Esophagus muscularis mucosa (tissue), 4 donors: ENCODE measurements at places on chromosomes 4 and X.

GRCh38 chr4:143482840-143483239, 30.7 kb upstream of the SMARCA5 start:
- H3K4me3 ChIP-seq, result no peak overlapping the region
- H3K27ac ChIP-seq, result no peak overlapping the region
- no peaks in the 10 kb centered on the region for H3K36me3 ChIP-seq
- H3K27me3 ChIP-seq, result no peaks in the 10 kb centered on the region

- no peak overlapping the region for H3K4me3 ChIP-seq
- H3K27me3 ChIP-seq, result no peaks in the 10 kb centered on the region
- no peaks in the 10 kb centered on the region for H3K4me1 ChIP-seq
- no peak for DNase-seq
- H3K36me3 ChIP-seq, result no peaks in the 10 kb centered on the region
- H3K27ac ChIP-seq, result no peak overlapping the region
Observed at GRCh38 chr4:162485486-162485885, 321.7 kb upstream of the FSTL5 start.

GRCh38 chrX:129984111-129984958, 1.9 kb downstream of the BCORL1 start:
- no peak overlapping the region for H3K4me3 ChIP-seq
- no peaks in the 10 kb centered on the region for H3K27me3 ChIP-seq
- H3K36me3 ChIP-seq, result no peaks in the 10 kb centered on the region
- no peak overlapping the region for H3K27ac ChIP-seq
- no peak for DNase-seq

DNA sequence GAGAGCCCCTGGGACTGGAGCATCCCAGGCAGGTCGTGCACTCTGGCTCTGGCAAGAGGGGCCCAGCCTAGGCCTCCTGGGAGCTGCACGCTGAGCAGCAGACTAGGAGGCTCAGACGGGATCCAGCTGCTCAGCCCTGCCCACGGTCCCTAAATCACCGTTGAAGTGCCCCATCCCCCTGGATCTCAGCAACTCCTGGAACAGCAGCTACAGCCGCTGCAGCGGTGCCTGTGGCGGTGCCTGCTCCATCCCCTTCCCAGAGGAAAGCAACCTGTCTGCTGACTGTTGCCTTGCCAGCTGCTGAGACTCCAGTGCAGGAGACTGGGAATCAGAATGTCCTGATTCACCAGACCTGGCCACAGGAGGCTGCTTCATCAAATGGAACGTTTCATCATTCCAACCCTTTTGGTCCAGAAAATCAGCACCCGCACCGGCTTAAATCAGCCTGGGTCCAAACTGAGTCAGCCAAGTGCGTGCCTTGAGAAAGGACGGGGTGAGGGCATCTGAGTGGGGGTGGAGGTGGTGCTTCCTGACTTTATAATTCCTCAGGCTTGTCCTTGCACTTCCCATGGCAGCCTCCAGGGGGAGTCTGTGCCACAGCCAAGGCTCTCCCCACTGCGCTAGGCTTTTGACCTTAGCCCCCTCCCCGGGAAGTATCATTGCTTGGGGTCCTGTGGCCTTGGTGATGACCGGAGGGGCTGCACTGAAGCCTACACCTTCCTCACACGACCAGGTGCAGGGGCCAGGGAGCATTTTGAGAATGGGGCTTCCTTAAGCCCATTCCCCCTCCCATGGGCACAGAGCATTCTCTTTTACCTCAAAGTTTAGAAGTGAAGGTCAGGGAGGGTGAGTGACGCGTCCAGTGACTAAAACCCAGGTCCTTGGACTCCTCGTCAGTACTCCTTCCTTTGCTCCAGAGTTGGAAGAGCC, 6.5 kb downstream of the ZNF185 start:
- H3K36me3 ChIP-seq, result no peaks in the 10 kb centered on the region
- DNase-seq, result no peak
- no peak overlapping the region for H3K27ac ChIP-seq
- no peaks in the 10 kb centered on the region for H3K27me3 ChIP-seq
- H3K4me1 ChIP-seq, result no peaks in the 10 kb centered on the region

- no peak overlapping the region for H3K4me3 ChIP-seq
- H3K27ac ChIP-seq, result no peak overlapping the region
- DNase-seq, result no peak
- no peaks in the 10 kb centered on the region for H3K27me3 ChIP-seq
- no peaks in the 10 kb centered on the region for H3K36me3 ChIP-seq
Observed at GRCh38 chr4:111992351-111993168, 152.7 kb upstream of the FAM241A start.

- no peaks in the 10 kb centered on the region for H3K4me1 ChIP-seq
- no peak overlapping the region for H3K27ac ChIP-seq
- H3K36me3 ChIP-seq, result peaks cover 47% of the 10 kb centered on the region
- peak; percentile 72 for DNase-seq
- H3K27me3 ChIP-seq, result no peaks in the 10 kb centered on the region
Observed at GRCh38 chr4:41683326-41683725, 65.2 kb downstream of the PHOX2B start.

DNA sequence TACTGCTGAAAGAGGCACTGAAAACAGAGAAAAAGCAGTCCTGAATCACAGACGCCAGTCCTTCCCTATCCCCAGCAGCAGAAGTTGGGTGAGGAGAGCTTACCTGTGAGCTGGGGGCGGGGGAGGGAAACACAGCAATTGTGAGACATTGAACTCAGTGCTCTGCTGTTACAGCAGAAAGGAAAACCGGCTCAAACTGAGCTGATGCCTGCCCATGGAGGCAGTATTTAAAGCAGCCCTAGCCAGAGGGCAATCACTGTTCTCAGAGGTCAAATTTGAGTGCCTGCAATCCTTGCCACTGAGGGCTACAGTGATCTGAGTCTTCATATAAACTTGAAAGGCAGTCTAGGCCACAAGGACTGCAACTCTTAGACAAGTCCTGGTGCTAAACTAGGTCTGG, 220.7 kb downstream of the GRXCR1 start:
- no peaks in the 10 kb centered on the region for H3K27me3 ChIP-seq
- H3K27ac ChIP-seq, result no peak overlapping the region
- H3K4me3 ChIP-seq, result no peak overlapping the region
- no peaks in the 10 kb centered on the region for H3K36me3 ChIP-seq

DNA sequence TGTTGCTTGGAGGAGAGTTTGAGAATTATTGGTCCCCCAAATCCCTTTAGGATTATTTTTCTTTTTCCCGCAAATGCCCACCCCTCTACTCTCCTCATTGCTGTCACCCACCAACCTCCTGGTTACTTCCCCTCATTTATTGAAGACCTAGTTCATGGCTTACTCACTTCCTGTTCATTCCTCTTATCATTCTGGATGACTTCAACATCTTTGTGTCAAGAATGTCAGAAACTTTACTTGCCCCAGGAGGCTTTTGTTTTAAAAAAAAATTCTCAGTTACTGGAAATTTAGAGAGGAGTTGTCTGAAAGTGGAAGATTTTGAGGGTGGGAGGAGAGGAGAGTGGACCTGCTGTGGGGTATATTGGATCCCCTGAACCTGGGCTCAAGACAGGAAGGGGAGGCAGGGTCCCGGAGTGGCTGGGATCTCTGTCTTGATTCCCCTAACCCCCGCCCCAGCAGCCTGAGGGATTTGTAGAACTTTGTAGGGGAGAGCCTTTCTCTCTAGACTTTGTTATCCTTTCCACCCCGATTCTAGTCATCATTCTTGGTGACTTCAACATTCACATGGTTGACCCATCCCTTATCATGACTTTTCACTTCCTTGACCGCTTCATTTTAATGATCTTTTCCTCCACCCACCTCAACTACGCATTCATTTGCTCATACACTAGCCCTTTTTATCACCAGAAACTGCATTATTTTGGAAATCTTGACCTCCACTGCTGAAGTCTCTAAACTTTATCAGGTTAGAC, 69.9 kb upstream of the ESX1 start:
- no peak overlapping the region for H3K4me3 ChIP-seq
- H3K36me3 ChIP-seq, result no peaks in the 10 kb centered on the region
- H3K27me3 ChIP-seq, result no peaks in the 10 kb centered on the region
- H3K4me1 ChIP-seq, result no peaks in the 10 kb centered on the region

GRCh38 chrX:39477762-39478120, 620.0 kb downstream of the BCOR start:
- no peaks in the 10 kb centered on the region for H3K36me3 ChIP-seq
- no peak overlapping the region for H3K4me3 ChIP-seq
- H3K4me1 ChIP-seq, result peaks cover 29% of the 10 kb centered on the region
- DNase-seq, result no peak
- H3K27ac ChIP-seq, result no peak overlapping the region

- H3K4me1 ChIP-seq, result peaks cover 41% of the 10 kb centered on the region
- H3K27ac ChIP-seq, result no peak overlapping the region
- H3K4me3 ChIP-seq, result no peak overlapping the region
- no peaks in the 10 kb centered on the region for H3K27me3 ChIP-seq
- no peak for DNase-seq
Observed at GRCh38 chrX:63747331-63747730, 37.7 kb downstream of the ARHGEF9 start.

DNA sequence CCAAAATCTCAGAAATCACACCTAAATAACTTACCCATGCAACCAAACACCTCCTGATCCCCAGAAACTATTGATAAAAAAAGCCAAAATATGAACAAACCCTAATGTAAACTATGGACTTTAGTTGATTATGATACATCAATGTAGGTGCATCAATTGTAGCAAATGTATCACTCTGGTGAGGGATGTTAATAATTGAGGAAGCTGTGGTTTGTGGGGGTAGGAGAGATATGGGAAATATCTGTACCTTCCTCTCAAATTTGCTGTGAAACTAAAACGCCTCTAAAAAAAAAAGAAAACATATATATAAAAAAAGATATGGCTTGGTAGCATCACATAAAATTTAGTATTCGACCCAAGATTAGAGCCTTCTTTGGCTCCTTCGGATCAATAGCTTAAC, 144.3 kb upstream of the CPEB2 start:
- no peaks in the 10 kb centered on the region for H3K36me3 ChIP-seq
- no peak for DNase-seq
- no peak overlapping the region for H3K4me3 ChIP-seq
- H3K27me3 ChIP-seq, result no peaks in the 10 kb centered on the region
